Progenitor cell of endocrine pancreas (in vitro differentiated cells): ENCODE measurements at places on chromosomes 2 and 18. TPM values are rescaled to one million over a fixed set of nuclear protein-coding genes. Genes with fewer than 3 reads are reported as not detected.

DNA sequence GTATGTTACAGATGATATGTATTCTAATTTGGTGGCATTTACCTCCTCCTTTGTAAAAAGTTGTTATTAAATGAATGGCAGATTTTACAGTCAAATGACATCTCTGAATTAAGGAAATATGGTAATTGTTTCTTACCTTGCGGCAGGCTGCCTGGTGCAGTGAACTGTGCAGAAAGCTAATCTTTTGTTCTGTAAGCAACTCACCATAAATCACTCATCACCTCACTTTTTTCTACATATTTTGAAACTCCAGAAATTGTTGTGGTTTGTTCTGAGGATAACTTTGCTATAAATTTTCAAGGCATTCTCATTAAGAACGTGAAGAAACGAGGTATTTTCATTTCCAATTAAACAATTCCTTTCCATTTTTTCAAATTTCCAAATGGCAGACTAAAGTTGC lies 52.7 kb downstream of the ST6GAL2 start:
- DNase-seq = no peak

UGT1A8 gene
- not detected in 2 replicates for total RNA-seq

LIMS4 gene
- 0.74 and 1.4 TPM in 2 replicates for total RNA-seq

ANKRD53 gene
- total RNA-seq = 3.7 and 5.4 TPM in 2 replicates

GREB1 gene
- 78.8 and 82.5 TPM in 2 replicates for total RNA-seq

DNA sequence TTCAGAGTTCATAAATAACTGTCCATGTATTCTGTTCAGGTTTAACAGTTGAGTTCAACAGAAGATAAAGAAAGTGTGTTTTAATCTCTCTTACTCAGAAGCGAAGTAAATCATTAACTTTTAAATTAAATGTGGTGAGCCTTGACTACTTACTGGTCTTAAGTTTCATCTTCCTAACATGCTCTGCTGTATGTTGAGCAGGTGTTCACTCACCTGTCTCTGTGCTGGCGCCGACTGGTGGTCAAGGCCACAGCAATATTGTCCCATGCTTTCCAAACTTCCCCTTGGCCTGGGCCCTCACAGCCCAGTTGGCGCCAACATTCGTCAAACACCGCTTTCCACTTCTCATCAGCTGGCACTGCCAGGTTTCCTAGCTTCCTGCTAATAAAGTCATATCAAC lies 17.0 kb upstream of the MPP4 start:
- DNase-seq = no peak
